ENCODE measurements at places on chromosomes 6 and 20. TPM values are rescaled to one million over a fixed set of nuclear protein-coding genes. Genes with fewer than 3 reads are reported as not detected.

ZNF391 gene
- 3.7 TPM for total RNA-seq

CAPN11 gene
- not detected for total RNA-seq

NHLRC1 gene
- total RNA-seq, result 2.0 TPM

- DNase-seq, result no peak
Observed at GRCh38 chr6:155771822-155772221, 316.2 kb upstream of the NOX3 start.

DNA sequence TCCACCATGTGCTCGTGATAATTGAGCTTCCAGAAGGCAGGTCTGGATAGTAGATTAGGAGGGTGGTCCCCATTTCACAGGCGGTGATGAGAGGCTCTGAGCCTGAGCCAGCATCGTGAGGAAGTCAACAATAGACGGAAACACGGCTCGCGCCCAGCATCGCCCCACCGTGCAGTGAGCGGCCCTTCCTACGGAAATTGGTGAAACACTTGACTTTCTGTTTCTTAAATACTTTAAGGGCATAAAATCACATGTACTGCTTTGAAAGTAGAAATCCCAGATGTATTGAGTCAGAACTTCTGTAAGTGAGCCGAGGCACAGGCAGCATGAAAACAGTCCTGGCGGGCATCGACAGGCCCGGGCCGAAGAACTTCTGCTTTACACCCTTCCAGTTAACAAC is 4.3 kb upstream of the KIF25 start:
- peak; percentile 23 for DNase-seq

DNA sequence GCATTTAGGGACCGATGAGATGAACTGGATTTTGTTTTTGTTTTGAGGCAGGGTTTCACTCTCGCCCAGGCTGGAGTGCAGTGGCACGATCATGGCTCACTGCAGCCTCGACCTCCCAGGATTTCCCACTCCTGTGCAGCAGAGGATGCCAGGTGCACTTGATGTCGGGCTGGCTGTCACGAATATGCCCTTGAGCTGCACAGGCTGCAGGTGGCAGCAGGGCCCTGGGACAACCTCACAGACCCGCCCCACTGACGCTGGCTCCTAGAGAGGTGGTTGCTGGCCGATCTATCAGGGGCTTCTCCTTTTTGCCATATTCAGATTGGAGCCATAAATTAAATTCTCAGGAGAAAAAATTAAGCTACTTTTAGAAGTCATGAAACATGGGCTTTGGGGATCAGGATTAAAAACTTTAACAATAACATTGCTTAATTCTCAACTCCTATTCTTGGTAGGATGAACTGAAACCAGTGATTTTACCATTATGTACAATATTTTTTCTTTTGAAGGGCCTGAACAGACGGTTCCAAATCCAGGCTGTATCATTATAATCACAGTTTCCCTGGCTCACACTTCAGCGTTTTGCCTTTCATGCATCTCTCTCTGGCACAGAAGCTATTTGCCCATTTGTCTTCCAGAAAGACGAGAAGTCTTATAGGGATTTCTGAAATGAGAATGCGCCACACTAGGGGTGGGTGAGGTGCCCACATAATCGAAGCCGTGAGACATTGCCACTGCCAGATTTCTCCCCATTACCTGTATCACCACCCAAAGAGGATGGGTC is 32.4 kb downstream of the NQO2 start:
- DNase-seq, result peak; percentile 27

GRCh38 chr6:112881027-112881426 is 533.9 kb downstream of the RFPL4B start:
- peak; percentile 50 for DNase-seq

GRCh38 chr6:56038764-56039163 is 163.4 kb upstream of the BMP5 start:
- DNase-seq, result no peak

DNA sequence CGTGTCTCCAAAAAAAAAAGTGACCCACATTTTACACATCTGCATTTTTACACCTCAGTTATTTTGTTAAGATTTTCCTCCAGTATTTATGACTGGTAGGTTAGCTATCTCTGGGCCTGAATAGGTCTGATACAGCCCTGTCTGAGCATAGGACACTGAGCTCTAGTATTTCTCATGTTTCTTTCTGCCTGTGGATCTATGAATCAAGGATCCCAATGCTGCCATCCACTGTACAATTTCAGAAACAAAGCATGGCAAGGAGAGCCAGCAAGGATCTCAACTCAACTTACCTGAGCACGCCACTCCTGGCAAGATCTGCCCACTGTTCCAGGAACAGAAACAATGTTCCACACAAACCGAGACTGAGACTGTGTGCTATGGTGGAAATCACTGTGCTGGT is 36.4 kb upstream of the ENPP5 start:
- DNase-seq, result no peak

DNA sequence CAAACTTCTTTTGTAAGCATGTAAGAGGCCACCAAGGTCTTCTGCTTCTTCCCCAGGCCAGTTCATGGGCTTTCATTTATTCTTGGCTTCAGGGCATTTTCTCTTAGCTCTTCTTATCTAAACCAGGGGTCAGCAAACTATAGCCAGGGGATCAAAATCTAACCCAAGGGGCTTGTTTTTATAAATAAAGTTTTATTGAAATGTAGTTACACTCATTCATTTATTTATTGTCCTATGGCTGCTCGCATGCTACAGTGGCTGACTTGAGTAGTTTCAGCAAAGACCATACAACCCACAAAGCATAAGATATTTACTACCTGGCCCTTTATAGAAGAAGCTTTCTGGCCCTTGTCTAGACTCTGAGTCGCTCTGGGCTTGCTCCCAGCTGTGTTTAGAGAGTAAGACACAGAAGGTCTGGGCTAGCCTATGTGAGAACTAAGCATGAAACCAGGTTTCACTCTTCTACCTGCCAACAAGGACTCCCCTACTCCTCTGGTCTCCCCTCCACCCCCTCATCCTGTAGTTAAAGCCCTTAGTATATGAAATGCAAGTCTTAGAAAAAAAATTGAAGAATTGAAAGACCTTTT is 43.2 kb downstream of the KHDC1L start:
- DNase-seq, result no peak

- DNase-seq, result no peak
Observed at GRCh38 chr6:116439522-116440051, 21.6 kb upstream of the CALHM6 start.

DNA sequence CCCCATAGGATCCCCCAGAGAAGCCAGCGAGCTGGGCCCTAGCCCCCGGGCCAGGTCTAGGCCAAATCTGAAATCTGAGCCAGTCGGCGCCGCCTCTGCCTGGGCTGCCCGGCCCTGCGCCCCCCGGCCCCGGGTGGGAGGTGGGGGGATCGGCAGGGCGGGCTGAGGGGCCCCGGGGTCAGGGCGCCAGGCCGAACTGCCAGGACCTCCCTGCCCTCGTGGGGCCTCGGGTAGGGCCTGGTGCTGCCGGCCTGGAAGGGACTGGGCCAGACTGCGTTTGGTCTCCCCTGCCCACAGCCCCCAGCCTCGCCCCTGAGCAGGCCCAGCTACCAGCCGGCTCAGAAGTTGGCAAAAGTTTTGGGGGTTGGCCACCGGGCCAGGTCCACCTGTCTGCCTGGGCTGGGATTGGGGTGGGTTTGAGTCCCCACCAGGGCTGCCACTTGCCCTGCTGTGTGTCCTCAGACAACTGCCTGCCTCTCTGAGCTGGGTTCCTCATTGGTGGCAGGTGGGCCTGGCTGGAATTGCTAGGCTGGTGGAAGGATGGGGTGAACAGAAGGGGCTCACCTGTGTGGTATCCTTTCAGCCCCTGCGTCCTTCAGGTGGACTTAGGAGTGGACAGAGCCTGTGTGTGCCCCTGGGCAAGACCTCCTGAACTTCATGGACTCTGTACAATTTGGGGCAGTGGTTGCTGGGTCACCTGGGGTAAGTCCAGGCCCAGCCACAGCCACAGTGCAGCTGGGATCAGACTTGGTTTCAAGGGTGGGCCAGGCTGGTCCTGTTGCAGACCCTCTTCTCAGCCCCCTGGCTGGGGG is 801 bp downstream of the SRC start:
- DNase-seq, result peak; percentile 4

DNA sequence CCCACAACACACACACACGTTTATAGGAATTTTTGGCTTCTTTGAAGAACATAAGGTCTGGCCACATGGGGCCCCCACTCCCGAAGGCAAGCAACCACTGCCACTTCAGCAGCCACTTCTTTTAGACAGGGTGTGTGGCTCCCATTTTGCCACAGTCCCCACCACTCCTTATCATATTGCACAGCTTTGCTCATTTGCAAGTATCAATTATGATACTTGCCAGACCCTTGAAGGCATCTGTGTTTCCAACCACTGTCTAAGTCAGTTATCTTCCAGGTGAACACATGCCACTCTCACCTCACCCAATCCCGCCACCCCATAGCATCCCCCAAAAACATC is 73.1 kb downstream of the NOL4L start:
- no peak for DNase-seq

DNA sequence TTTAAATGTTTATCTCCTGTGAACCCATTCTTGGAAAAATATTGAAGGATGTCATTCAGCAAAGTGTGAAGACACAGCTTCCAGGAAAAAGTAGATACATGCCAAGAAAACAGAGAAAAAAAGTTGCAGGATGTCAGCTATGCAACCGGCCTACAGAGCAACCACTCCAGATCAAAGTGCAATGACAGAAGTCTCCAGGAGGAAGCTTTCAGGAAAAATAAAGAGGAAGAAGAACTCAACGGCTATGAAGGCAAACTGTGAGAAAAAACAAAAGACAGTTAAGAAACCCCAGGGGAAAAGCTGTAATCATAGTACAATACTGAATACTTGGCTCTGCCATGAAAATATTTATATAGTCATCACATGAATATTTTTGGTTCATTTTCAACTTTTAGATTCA is 30.6 kb downstream of the REPS1 start:
- no peak for DNase-seq

DNA sequence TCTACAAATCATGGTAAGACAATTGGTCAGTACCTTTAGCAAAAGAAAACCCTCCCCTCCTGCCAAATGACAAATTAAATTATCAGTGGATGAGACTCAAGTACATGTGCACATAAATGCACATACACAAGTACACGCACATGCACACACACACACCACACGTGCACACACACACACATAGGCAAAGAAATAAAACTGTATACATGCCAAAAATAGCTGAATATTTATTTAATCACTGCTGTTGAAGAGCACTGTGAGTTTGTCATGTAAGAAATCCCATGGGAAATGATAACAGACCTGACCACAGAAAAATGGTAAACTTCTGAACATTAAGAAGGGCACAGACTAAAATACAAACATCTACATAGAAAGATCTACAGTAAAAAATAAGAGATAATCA is 46.6 kb upstream of the TNFAIP3 start:
- DNase-seq, result no peak

GRCh38 chr20:60634491-60635172 is 617.4 kb upstream of the CDH4 start:
- no peak for DNase-seq

DNA sequence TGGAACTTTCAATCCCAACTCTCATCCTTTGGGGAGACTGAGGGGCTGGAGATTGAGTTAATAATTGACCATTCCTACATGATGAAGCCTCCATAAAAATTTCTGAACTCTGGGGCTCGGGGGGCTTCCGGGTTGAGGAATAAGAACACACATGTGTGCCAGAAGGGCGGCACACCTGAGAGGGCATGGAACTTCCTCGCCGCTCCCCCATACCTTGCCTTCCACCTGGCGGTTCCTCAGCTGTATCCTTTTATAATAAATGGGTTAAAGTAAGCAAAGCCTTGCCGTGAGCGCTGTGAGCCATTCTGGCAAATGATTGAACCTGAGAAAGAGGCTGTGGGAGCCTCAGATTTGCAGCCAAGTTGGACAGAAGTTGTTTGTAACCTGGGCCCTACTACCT is 164.8 kb downstream of the LY86 start:
- no peak for DNase-seq

DNA sequence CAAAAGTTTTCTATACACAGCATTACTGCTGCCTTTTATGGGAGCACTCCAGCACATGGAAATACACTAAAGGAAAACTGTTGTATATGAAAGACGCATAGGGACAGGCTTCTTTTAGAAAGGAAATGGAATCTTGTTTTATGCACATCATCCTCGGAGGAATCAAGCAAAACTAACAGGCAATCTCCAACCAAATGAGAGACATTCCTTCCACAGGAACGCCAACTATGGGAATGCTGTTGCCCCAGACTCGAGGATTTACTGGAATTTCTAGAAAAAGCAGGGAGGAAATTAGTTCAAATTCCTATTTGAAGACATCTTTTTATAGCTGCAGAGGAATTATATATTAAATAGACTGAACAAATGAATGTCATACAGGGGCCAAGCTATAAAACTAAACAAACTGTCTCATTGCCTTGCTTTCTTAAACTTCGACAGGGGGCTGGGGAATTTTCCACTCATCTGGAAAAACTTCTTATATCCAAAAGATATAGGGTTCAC is 52.2 kb downstream of the LYRM4 start:
- peak; percentile 26 for DNase-seq

Measured in cardiac muscle cell (in vitro differentiated cells and primary cell).